ENCODE measurements at places on chromosomes 11 and 22. TPM values are rescaled to one million over a fixed set of nuclear protein-coding genes. Genes with fewer than 3 reads are reported as not detected.

SERHL2 gene
- 2.9 TPM for total RNA-seq

B3GAT3 gene
- total RNA-seq = 26.7 TPM

LSP1 gene
- 128 TPM for total RNA-seq

VWCE gene
- 5.6 TPM for total RNA-seq

DLG2 gene
- total RNA-seq = 19.4 TPM

ZPR1 gene
- total RNA-seq = 31.5 TPM

SNU13 gene
- total RNA-seq = 82.8 TPM

CASP5 gene
- total RNA-seq = 2.0 TPM

All from aorta (tissue), 5 donors.